ENCODE measurements at places on chromosomes 3 and 15.

DNA sequence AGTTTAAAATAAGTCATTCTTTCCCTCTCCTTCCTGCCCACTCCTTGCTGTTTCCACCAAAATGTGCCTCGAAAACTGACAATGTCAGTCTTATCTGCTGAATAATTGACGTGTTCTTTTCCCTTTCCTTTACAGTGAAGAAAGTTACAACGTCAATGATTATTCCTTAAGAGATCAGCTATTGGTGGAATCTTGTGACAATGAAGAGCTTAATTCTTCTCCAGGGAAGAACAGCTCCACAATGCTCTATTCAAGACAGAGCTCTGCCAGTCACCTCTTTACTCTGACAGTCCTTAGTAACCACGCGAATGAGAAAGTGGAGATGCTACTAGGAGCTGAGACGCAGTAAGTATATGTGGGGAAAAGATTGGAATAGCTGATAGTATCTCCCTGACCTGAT lies 84.1 kb downstream of the DHX36 start:
- no peaks in the 10 kb centered on the region for H3K4me1 ChIP-seq
- H3K4me3 ChIP-seq, result no peak overlapping the region
- H3K27ac ChIP-seq, result no peak overlapping the region
- H3K27me3 ChIP-seq, result no peaks in the 10 kb centered on the region
- H3K36me3 ChIP-seq, result no peaks in the 10 kb centered on the region

DNA sequence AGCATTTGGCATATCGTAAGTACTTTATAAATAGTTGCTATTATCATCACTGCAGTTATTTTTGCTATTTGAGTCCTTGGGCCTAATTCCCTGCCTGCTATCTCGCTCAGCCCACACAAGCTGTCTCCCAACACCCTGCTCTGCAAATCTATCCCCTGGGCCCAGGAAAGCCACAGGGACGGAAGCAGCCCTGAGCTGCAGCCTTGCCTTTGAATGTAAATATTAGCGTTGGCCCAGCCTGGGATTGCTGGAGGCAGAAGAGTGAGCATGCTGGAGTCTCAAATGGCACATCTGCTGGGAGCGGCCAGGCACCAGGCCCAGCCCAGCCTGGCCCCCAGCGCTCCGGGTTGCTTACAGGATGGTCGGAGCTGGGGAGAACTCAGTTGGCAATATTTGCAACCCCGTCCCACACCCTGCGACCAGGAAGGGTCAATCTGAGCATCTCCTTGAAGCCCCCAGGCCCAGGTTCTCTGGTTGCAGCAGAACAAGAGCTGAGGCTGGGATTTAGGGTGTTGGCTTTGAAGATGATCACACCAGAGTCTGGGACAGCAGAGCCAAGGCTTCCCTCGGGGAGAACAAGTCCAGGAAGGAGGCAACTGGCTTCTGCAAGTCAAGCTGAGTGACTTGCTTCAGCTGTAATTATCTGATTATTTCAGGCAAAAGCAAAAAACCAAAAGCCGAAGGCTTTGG lies 529.6 kb downstream of the SHQ1 start:
- H3K27me3 ChIP-seq, result peaks cover 4% of the 10 kb centered on the region
- no peak for DNase-seq
- H3K4me3 ChIP-seq, result no peak overlapping the region
- H3K27ac ChIP-seq, result no peak overlapping the region

GRCh38 chr3:127610105-127610504 lies 11.9 kb downstream of the MCM2 start:
- no peak overlapping the region for H3K4me3 ChIP-seq
- no peaks in the 10 kb centered on the region for H3K4me1 ChIP-seq
- no peak for DNase-seq
- no peak overlapping the region for H3K27ac ChIP-seq
- peaks cover 12% of the 10 kb centered on the region for H3K36me3 ChIP-seq
- H3K27me3 ChIP-seq, result no peaks in the 10 kb centered on the region

- no peak overlapping the region for H3K4me3 ChIP-seq
- DNase-seq, result no peak
- H3K36me3 ChIP-seq, result peaks cover 59% of the 10 kb centered on the region
- no peaks in the 10 kb centered on the region for H3K27me3 ChIP-seq
Measured at GRCh38 chr15:65695081-65695480, 73.3 kb downstream of the SLC24A1 start.

GRCh38 chr3:195461594-195462307 lies 18.9 kb upstream of the ACAP2 start:
- no peak overlapping the region for H3K4me3 ChIP-seq
- H3K36me3 ChIP-seq, result no peaks in the 10 kb centered on the region
- no peak overlapping the region for H3K27ac ChIP-seq
- H3K4me1 ChIP-seq, result peaks cover 3% of the 10 kb centered on the region
- H3K27me3 ChIP-seq, result no peaks in the 10 kb centered on the region

- no peaks in the 10 kb centered on the region for H3K36me3 ChIP-seq
- H3K27ac ChIP-seq, result no peak overlapping the region
- no peak for DNase-seq
Measured at GRCh38 chr3:54527953-54528352, 399.9 kb downstream of the LRTM1 start.

DNA sequence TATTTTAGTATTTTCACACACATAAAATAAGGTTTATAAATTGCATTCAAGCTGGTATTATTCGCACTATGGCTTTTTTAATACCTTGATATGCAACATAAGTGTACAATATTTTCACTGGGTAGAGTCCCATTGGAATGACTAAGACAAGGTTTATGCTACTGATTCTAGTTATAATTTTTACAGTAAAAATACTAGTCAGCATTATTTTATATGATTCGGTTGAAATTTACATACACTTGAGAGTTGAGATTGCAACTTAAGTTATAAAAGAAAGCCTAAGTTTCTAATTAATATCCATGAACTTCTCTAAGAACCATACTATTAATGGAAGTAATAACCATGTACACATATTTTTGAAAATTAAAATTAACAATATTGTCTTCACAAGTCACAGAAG lies 723.9 kb upstream of the NR2F2 start:
- no peaks in the 10 kb centered on the region for H3K36me3 ChIP-seq
- DNase-seq, result no peak
- H3K27me3 ChIP-seq, result no peaks in the 10 kb centered on the region
- no peaks in the 10 kb centered on the region for H3K4me1 ChIP-seq

- no peak for DNase-seq
- H3K27me3 ChIP-seq, result no peaks in the 10 kb centered on the region
- no peaks in the 10 kb centered on the region for H3K4me1 ChIP-seq
- H3K4me3 ChIP-seq, result no peak overlapping the region
- no peaks in the 10 kb centered on the region for H3K36me3 ChIP-seq
Measured at GRCh38 chr3:152037953-152038352, 164.5 kb downstream of the SUCNR1 start.
